ENCODE measurements at places on chromosomes 16 and 17.

- peak; percentile 93 for DNase-seq
Observed at GRCh38 chr17:33234930-33235685, 58.0 kb downstream of the ASIC2 start.

GRCh38 chr16:12406926-12407690 is 396.6 kb downstream of the CPPED1 start:
- no peak for DNase-seq

- no peak for DNase-seq
Observed at GRCh38 chr17:16214190-16215001, 938 bp downstream of the NCOR1 start.

DNA sequence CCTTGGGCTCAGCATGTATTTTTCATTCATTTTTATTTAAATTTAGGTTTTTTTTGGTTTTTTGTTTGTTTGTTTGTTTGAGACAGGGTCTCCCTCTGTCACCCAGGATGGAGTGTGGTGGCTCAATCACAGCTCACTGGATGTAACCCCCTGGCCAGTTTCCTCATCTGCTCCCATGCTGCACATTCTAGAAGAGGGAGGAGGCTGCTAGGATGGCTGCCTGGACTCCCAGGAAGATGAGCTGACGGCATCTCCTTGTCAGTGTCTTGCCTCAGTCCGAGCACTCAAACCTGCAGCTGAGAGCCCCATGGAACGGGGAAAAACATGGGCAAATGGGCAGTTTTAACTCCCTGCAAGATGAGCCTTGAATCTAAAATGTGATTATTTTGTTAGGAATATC is 7.5 kb downstream of the MEAK7 start:
- DNase-seq, result no peak

- no peak for DNase-seq
Observed at GRCh38 chr16:89537549-89537925, 22.9 kb upstream of the RPL13 start.

GRCh38 chr16:85490407-85491057 is 122.6 kb upstream of the GSE1 start:
- no peak for DNase-seq

- DNase-seq, result no peak
Observed at GRCh38 chr16:79047337-79047736, 553.2 kb downstream of the MAF start.

GRCh38 chr16:3443108-3444031 is at the start of the genes NAA60 and ZNF597:
TSS of gene NAA60 (plus strand) at chr16:3443680. CDS start at chr16:3476228, 32,548 bp downstream.
TSS of gene ZNF597 (minus strand) at chr16:3443504. CDS start at chr16:3443153, 351 bp downstream.
- DNase-seq, result peak; percentile 78

GRCh38 chr16:87926246-87927194 is 9.8 kb downstream of the CA5A start:
- DNase-seq, result no peak

GRCh38 chr17:68534695-68535088 is 22.5 kb downstream of the PRKAR1A start:
- DNase-seq, result no peak

DNA sequence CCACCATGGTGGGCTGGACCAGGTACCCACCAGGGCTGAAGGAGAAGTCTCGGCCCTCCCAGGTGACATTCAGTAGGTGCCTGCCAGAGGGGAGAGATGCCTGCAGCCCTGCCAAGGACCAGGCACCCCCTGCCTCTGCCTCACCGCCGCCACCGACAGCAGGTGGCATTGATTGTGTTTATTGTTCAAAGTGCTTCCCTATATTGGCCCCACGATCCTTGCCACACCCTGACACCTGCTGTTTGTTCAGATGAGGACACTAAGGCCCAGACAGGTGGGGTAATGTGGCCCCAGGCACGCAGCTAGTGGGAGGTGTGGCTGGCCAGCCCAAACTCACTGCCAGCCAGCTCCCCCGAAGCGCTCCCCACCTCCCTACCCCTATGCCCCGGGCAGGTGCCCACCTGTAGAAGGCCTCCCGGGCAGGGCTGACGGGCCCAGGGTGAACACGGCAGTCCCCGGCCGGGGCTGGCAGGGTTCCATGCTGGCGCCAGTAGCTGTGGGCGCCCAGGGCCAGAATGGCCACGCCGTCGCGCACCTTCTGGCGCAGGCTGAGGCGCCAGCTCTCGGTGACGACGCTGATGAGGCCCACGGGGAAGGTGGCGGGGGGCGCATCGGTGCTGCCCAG is 8.0 kb downstream of the GRIN2C start:
- no peak for DNase-seq

DNA sequence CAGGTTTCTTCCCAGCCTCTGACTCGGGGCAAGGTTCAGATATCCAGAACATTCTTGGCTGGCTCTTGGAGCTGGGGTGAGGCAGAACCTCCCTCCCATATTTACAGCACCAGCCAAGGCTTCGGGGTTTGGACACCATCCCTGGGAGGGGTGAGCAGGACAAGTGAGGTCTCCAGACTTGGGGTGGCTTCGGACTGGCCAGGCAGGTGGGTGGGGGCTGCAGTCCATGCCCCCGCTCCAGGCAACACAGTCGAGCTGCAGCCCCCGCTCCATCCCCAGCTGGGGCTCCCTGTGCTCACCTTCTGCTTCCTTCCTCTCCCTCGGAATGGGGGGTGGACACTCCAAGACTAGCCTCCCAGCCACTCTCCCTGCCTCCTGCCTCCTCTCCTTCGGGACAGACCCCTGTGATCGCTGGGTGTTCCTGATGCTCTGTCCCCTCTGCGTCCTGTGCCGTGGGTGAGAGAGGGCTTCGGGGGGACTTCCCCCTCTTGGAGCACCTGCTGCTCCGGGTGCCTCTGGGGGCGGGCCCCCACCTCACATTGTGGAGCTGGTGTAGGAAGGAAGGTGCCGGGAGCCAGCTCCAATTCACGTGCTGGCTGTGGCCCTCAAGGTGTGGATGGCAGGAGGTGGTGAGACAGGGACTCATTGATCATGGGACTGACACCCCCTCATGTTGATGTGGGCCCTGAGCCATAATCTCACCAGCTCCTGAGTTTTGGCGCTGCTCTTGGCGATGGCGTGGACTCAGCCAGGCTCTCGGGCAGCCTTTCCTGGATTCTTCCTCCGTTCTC is 189.2 kb downstream of the SEC14L1 start:
- no peak for DNase-seq

- no peak for DNase-seq
Observed at GRCh38 chr16:48204825-48205151, 39.3 kb upstream of the LONP2 start.

DNA sequence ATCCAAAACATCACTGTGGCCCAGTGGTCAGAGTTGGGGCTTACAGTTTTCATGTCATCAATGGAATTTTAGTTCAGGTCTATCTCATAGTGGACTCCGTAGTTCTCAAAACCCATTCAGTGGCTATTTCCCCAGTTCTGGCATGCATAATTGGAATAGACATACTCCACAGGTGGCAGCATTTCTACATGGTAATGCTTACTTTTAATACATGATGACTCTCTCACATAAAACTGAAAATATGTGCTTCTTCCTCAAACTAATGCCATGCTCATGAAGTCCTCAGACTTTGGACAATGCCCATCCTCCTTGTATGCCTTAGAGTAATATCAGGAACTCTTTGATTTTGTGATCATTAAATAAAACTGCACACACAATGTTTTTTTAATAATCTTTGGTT is 857.4 kb upstream of the GOT2 start:
- no peak for DNase-seq

- DNase-seq, result no peak
Observed at GRCh38 chr16:78487471-78487870, 388.0 kb downstream of the WWOX start.

DNA sequence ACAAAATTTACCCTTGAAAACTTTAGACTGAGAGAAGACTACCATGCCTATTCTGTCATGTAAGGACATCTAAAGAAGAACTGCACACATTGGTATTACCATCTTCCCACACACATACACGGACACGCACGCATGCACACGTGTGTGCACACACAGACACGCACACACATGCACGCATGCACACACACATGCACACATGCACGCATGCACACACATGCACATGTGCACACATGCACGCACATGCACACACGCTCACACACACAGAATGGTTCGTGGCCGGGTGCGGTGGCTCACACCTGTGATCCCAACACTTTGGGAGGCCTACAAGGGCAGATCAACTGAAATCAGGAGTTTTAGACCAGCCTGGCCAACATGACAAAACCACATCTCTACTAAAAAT is 296.9 kb upstream of the HSBP1 start:
- DNase-seq, result no peak

DNA sequence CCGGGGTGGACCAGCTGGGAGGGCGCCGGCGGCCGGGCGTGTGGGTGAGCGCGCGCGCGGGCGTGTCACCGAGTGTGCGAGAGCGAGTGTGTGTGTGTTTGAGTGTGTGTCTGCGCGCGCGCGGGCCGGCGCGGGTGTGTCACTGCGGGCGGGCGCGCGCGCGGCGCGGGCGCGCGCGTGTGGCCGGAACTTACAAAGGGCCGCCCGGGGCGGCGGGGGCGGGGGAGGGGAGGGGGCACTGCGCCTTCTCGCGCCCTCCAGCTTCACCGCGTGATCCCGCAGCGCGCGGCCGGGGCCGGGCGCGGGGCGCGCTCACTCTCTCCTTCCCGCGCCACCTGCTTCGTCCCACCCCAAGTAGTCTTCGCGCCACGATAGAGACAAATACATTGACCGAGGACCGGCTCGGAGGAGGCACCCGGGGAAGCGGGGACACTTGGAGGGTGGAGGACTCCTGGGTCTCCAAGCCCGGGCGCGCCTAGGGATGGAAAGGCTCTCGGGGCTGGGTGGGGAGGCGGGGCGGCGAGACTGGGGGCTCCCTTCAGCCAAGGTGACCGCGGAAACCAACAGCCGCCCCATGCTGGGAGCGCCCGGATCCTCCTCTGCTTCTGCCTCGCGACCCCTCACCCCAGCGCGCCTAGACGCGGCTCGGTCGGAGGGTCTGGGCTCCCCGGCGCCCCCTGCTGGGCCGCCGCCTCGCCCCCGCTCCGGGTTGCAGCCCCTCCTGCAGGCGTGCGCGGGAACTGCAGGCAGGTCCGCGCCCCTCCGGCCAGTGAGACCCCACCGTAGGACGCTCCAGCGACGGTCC is at the start of gene SRCIN1:
Gene SRCIN1, minus strand, starts transcription at position 112 of the 805 bp plus-strand sequence. CDS start 247 bp downstream, outside the sequence.
- peak; percentile 91 for DNase-seq

DNA sequence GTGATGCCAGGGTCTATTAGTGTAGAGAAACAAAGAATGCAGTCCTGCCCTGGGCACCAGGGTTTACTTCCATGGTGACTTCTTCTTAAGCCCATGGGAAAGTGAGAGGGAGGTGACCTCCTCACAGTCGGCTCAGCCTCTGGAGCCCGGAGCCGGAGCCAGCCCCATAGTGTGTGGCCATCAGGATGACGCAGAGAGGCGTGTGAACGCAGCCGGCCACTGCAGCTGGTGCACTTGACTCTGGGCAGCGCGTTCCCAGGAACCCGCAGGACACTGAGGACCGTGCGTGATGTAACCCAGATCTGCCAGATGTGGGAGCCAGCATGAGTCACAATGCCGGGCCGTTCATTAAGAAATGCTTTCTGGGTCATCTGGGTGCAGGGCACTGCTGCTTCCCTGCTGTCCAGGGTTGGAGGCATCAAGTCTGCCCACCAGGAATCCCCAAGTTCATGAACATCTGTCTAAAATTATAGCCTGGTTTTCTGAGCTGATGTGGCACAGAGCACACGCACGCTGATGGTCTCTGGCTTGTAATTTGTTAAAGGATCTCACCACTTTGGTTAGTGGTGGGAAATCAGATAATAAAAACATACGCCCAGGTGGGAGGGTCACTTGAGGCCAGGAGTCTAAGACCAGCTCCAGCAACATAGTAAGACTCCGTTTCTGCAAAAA is 114.1 kb downstream of the PITPNC1 start:
- DNase-seq, result peak; percentile 86

DNA sequence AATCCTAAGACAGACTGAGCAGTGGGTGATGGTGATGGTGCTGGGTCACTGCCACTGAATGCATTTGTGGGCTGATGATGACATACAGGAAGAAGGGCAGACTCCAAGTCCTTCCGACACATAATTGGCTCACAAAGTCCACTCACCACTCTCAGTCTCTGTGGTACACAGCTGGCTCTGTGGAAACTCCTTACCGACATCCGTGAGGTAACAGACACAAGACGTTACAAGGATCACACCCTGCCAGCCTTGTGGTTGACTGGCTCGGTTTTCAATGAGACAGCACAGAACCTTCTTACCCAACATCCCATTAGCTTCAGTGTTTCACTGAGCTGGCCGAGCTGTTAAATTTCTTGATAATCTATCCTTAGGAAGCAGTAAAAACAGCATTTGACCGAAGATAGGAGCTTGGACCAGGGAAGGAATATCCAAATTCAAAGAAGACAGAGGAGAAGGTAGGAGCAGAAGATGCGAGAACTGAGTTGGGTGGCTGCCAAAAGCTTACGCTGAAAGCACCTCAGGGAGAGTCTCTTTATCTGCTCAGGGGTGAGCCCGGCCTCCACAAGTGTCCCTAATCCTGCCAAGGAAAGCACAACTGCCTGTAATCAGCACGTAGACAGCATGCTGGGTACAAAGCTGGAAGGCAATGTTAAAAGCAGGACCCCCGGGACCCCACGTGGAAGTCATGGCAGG is 5.5 kb upstream of the MXRA7 start:
- DNase-seq, result no peak

- DNase-seq, result no peak
Observed at GRCh38 chr16:8548166-8548565, 42.1 kb downstream of the TMEM114 start.

DNA sequence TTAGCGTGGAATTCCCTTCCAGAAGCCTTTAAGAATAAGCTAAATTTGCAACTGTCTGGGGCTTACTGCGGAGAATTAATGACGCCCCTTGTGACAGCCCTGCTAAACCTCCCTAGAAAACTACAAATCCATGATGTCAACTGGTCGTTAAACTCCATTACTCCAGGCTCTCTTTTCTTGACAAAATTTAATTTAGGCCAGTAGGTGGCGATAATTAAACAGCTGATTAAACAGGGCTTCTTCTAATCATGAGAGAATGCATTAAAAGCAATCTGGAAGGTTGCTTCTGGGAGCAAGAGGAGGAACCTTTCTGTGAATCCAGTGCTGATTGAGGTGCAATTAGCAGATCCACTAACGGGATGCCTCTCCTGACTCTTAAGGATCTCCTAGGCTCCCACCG is 8.1 kb upstream of the NLRP1 start:
- peak; percentile 31 for DNase-seq

DNA sequence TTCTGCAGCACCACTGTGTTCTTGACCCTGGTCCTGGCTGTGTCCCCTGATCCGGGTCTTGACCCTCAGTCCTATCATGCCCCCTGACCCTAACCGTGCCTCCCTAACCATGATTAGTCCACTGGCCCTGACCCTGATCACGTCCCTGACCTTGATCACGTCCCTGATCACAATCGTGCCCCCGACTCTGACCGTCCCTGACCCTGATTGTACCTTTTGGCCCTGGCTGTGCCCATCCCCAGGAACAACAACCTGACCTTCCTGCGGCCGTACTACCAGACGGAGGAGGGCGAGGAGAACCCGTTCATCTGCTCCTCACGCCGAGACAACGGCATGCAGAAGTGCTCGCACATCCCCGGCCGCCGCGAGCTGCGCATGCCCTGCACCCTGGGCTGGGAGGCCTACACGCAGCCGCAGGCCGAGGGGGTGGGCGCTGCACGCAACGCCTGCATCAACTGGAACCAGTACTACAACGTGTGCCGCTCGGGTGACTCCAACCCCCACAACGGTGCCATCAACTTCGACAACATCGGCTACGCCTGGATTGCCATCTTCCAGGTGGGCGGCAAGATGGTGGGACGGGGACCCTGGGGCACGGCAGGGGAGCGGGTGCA is 24.9 kb downstream of the TPSG1 start:
- DNase-seq, result no peak

Data from urothelium cell line (cell line).